ENCODE measurements at places on chromosomes 2 and 18. TPM values are rescaled to one million over a fixed set of nuclear protein-coding genes. Genes with fewer than 3 reads are reported as not detected.

GRCh38 chr2:160368988-160369930, 124.3 kb downstream of the RBMS1 start:
- DNase-seq, result no peak

DNA sequence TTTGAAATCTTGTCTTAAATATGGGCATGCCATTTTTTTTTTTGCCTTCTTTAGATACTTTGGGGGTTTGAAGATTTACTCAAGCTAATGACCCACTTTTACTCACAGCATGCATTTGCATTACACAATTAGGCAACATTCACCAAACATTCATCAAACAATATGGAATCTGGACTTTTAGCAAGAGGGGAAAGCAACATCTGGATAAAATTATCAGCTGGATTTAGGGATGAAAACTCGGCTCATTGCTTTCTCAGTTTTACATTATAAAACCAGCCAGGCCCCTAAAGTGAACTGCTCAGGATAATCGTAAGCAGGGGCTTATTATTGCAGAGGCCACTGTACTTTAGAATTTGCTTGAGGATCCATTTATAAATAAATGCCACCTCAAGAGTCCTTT, 44.7 kb downstream of the SOX11 start:
- DNase-seq, result no peak

- DNase-seq, result no peak
Observed at GRCh38 chr2:136000502-136000901, 15.1 kb upstream of the DARS1 start.

GRCh38 chr2:167177196-167177595, 288.9 kb downstream of the XIRP2 start:
- DNase-seq, result no peak

DNA sequence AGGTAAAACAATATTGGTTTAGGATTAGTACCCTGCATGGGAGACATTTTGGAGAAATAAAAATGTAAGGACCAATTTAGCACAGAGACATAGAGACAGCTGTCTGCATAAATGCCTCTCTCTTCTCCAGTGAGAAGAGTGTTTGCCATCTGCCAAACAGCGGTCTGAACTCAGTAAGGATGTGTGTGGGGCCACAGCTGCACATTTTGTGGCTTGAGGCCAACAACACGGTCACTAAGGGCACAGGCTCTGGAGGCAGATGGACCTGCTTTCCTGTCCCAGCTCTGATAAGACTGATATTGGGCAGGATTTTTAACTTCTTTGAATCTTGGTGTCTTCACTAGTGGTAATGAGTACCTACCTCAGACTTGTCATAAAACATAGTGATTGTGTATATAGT, 10.2 kb downstream of the ZBTB14 start:
- no peak for DNase-seq

- no peak for DNase-seq
Observed at GRCh38 chr2:9703701-9704221, 73.0 kb upstream of the YWHAQ start.

DNA sequence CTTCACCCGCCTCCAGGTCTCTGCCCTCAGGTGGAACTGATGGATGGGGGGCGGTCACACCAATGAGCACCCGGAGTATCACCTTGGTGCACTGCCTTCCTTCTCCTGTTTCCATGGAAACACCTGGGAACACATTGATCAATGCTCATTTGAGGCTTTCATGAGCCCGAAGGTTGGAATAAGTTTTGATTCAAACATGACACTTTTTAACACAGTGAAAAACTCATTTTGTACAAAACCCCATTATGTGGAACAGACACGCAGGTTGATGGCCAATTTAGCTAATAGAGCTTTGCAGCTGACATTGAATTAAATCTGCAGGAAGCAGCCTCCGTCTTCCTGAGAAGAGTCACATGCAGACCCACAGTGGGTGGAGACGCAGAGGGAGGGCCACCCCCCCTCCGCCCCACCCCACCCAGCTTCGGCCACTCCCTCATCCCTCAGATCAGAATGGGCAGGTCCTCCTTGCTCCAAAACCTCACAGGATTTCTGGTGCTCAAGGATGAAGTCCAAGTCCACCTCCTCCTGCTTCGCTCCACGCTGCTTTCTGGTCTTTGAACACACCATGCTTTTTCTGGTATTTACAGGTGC, 96.0 kb upstream of the MYCN start:
- DNase-seq, result no peak

GRCh38 chr2:151569167-151569566, 159.5 kb downstream of the RIF1 start:
- no peak for DNase-seq

DNA sequence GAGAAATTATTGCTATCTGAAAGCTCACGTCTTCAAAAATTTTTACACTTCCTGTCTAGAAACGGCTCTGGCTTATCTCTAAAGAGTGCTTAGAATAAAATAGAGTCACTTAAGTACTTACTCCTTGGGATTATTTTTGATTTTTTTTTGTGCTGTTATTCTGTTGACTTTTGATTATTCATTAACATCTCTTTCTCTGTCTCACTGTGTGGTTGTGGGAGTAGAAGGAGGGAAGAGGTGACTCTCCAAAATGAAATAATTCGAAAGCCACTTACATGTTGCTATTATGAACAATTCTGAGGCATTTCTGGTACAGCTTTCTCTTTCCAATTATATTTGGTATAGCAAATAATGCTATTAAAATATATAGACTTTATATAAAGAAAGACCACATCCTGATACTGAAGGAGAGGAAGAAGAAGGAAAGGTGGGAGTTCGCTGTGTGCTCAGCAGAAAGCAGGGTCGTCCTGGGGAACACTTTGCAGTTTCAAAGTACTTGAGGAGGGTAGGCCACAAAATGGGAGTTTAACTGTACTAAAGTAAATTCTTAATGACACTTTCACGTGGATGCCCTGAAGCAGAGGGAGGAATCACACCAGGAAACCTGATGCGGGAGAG, 9.6 kb upstream of the MMADHC start:
- DNase-seq, result no peak

DNA sequence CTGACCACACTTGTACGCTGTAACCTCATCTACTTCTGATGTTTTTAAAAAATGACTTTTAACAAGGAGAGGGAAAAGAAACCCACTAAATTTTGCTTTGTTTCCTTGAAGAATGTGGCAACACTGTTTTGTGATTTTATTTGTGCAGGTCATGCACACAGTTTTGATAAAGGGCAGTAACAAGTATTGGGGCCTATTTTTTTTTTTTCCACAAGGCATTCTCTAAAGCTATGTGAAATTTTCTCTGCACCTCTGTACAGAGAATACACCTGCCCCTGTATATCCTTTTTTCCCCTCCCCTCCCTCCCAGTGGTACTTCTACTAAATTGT, 2.1 kb downstream of the RHOB start:
- no peak for DNase-seq

The MDH1B gene
- 16.2 TPM for polyA plus RNA-seq

The QPCT gene
- 9.5 TPM for polyA plus RNA-seq

The GAREM1 gene
- polyA plus RNA-seq, result 29.9 TPM

The SMYD1 gene
- polyA plus RNA-seq, result not detected

The SERPINB4 gene
- polyA plus RNA-seq, result not detected

The DTNA gene
- 17.6 TPM for polyA plus RNA-seq

The TGFA gene
- polyA plus RNA-seq, result 21.2 TPM

Measured in renal cortex interstitium (tissue), 15 donors.